ENCODE measurements at places on chromosomes 11 and 22.

DNA sequence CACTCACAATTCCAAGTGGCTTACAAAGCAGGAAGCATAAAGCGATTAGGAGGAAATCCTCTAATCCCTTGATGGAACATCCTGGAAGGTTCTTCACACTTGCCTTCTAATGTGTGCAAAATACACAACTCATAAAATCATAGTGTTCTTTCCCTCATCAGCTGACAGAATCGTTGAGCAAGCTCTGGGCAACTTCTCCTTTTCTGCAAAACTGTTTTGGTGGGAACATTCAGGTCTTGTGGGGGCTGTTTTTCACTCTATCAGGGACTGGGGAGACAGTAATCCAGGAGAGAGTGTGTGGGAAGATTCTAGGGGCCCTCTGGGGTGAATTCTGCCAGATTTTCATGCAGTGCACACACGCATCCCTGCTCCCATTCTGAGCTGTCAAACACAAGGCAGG, 53.2 kb downstream of the IRAG1 start:
- DNase-seq: no peak

DNA sequence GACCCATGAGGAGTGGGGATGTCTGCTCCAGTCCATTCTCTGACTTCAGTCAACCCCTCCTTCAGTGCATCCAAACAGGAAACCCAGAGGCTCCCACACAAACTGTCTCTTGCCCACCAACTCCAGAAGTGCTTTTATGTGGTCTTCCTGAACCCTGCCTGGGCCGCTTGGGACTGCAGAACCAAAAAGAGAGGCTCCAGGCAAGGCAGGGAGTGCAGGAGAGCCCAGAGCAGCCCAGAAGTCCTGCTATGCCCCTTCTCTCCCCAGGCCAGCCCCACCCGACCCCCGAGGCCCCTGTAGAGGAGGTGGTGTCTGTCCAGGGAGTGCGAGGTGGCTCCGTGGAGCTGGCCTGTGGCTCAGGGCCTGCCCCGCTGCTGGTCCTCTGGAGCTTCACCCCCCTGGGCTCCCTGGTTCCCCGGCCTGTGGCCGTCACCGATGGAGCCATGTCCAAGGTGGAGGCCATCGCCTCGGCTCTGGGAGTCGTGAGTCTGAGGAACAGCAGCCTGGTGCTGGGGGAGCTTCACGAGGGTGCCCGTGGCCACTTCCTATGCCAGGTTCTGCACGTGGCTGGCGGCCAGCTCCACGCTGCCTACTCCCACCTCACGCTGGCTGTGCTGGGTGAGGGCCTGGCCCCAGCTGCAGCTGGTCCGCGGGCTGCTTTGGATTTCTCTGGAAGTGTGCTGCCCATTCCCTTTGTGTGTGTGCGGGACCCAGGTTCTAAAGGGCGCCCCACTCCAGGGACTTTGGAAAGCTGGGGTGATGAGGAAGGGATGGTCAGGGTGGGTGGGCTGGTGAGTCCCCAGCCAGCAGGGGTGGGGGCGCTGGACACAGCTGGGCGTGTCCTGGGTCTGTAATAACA, 1.8 kb downstream of the VSIG10L2 start:
- no peak for DNase-seq

DNA sequence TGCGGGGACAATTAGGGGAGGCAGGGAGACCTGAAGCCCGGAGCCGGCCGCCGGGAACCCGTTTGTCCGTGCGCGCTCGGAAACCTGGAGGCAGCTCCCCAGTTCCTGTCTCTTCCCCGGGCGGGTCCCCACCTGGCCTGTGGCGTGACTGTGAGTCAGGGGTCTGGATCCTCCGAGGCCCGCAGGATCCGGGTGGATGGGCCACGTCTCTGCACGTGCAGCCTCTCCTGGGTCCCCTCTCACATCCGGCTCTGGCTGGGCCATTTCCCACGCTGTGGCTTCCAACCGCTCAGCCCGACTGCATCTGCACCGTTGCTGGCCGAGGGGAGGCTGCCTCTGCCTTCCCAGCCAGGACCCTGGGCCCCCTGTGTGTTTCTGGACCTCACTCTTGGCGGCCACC, 14.8 kb upstream of the H19 start:
- no peak for DNase-seq

DNA sequence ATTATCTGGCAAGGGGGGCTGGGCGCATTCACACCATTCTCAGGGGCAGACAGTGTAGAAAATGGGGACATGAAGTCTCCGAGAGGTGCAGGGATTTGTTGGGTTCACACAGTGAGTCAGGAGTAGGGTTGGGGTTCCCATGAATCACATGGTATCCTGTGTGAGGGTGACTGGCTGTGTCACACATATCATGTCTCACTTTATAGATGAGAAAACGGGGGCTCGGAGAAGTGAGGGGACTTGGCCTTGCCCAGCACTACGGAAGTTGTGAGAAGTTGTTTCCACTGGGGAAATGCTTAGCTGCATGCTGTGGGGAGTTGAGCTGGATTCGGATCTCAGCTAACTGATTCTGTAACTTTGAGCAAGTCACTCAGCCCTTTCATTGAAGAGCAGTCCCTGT, 4.2 kb downstream of the GAL3ST3 start:
- DNase-seq: peak; percentile 22

- no peak for DNase-seq
These were observed 55.9 kb downstream of the SEZ6L start for GRCh38 chr22:26225207-26225606.

- no peak for DNase-seq
These were observed 199.9 kb downstream of the IGLL1 start for GRCh38 chr22:23380230-23380573.

DNA sequence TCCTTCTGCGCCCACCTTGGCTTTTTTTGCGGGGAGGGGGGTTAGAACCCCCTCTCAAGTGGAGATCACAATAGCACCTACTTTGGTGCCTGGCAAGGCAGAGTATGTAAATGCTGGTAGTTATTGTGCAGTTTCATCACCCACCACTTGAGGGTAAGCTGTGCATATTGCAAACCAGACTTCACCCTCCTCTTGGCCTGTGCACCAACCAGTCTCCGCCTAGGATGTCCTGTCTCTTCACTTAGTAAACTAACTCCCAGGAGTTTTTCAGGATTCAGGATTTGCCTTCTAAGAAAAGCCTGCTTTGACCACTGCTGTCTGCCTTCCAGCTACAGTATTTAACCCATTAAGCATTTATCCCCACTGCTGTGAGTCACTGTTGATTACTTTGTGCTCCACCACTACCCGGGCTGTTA, 2.0 kb upstream of the UBXN1 start:
- no peak for DNase-seq

GRCh38 chr11:32030875-32031503, 59.9 kb upstream of the RCN1 start:
- no peak for DNase-seq

- no peak for DNase-seq
These were observed 21.5 kb upstream of the CHKA start for GRCh38 chr11:68142441-68143309.

GRCh38 chr11:64266339-64266738, 15.0 kb downstream of the PLCB3 start:
- DNase-seq: no peak

DNA sequence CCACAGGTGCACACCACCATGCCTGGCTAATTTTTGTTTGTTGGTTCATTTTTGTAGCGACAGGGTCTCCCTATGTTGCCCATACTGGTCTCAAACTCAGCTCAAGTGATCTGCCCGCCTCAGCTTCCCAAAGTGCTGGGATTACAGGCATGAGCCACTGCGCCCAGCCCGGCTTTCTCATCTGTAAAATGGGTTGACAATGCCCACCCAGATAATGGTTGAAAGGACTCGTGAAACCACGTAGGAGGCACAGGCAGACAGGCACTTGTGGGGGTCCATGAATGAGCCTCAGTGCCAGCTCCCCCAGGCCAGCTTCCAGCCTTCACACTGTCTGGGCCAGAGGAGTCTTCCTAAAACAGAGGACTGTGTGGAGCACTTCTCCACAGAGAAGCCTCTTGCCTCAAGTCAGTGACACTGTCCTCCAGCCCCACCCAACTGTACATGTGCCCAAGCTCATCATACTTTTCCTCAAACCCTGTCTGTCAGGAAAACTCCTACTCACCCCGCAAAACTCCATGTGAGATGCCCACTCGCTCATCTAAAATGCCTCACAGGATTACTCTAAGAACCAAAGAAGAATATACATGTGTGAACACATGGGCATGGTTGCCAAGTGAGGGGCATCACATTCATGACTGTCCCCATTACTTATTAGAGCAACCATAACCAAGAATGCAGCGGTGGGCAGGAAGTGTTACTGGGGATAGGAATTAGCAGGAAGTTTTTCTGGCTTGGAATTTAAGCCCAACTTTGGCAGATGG, 32.1 kb upstream of the WNT7B start:
- no peak for DNase-seq

DNA sequence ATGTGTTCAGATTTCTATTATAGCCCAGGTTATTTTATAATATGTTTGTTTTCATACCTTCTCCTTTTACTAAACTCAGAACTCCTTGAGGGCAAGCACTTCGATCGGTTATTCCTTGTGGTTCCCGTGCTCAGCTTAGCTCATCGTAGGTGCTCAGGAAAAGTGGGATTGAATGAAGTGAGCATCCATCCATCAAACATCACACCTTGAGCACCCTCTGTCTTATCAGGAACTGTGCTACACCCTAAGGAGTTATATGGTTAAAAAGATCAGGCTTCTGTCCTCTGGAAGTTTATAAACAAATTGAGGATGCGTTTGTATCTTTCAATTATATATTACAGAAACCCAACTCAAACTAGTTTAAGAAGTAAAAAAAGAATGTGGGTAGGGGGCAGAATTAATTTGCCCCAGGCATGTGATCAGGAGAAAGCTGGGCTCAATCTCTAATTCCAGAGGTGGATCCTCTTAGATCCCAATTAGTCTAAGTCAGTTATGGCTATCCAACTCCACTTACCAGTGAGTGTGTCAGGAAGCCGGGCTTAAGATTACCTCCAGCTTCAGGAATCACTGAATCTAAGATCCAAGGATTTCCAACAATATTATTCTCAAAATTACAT, 59.9 kb upstream of the RRAS2 start:
- no peak for DNase-seq

GRCh38 chr11:110490886-110491285, 61.1 kb downstream of the FDX1 start:
- no peak for DNase-seq

- no peak for DNase-seq
These were observed 378.3 kb downstream of the BRD1 start for GRCh38 chr22:49449377-49449776.

- no peak for DNase-seq
These were observed 62.1 kb downstream of the SLC25A17 start for GRCh38 chr22:40757071-40757470.

DNA sequence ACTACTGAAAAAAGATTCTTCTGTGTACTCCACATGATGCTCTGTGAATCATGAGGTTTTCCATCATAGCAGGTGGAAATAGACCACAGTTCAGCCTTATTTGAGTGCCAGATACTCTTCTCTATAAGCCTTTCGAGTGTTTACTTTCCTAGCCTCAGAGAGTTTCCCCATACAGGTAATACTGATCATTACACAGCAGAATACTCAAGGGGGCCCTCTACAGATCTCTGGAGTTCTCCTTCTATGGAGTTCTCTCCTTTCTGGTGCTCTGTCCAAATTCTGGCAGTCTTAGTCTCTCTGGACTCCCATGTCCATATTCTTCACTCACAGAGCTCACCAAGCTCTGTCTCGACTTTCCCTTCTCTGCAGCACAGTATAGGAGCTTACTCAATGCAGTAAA, 175.7 kb upstream of the CARD18 start:
- no peak for DNase-seq

GRCh38 chr22:25360891-25361645, 141.6 kb downstream of the CRYBB2 start:
- DNase-seq: no peak

- no peak for DNase-seq
These were observed 22.1 kb upstream of the IGLL5 start for GRCh38 chr22:22865311-22866072.

- DNase-seq: no peak
These were observed 410 bp downstream of the GLB1L3 start for GRCh38 chr11:134276396-134277182.

DNA sequence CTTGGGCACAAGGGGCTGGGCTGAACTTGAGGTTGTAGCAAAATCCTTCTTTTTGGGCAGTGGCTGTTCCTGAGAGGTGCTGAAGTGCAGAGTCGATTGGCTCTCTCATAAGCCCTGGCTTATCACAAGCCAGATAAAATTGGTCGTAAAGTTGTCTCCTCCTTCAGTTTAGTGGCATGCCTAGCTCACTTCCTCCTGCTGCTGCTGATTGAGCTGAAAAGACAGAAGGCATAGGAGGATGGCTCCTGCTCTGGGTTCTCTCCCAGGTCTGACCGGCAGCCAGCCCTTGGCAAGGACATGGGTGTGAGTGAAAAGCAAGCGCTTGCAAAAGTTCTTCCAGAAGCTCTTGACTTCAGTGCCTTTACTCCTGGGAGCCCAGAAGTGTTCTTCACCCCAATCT, 83.9 kb downstream of the LDLRAD3 start:
- no peak for DNase-seq

DNA sequence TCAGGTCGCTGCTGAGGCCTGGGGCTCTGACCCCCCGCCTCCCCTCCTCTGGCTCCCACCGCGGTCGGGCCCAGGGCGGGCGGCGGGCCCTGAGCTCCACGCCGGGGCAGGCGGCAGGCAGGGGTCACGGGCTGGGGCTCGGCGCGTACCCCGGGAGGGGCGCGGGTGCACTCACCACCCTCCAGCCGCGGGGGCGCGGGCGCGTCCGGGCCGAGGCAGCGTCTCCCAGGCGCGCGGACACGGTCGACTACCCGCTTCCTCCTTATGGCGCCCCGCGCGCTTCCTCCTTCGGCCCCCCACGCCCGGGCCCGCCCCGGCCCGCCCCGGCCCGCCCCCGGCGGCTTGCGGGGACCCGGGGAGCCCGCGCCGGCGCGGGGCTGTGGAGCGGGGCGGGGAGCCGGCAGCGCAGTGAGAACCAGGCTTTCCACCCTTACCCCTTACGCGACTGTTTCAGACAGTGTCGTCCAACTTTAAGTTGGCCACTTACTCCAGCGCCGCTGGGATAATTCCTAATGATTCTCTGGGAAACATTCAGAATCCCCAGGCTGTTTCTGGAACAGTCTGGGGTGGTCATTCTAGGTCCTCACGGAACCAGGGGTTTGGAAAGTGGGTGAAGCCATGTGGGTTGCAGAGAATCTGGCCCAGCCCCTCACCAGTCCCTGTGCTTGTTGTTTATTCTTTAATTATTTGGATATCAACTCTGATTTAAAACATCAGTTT, at the start of gene BID:
Gene BID (minus strand): TSS at position 264 of the 720 bp plus-strand sequence. CDS start 24,353 bp downstream, outside the sequence.
- peak; percentile 23 for DNase-seq

- no peak for DNase-seq
These were observed 50.0 kb downstream of the TMEM123 start for GRCh38 chr11:102402548-102402947.

- no peak for DNase-seq
These were observed 15.2 kb upstream of the FCHSD2 start for GRCh38 chr11:73157101-73158010.

GRCh38 chr22:47406180-47406834, 643.9 kb downstream of the TBC1D22A start:
- DNase-seq: no peak

DNA sequence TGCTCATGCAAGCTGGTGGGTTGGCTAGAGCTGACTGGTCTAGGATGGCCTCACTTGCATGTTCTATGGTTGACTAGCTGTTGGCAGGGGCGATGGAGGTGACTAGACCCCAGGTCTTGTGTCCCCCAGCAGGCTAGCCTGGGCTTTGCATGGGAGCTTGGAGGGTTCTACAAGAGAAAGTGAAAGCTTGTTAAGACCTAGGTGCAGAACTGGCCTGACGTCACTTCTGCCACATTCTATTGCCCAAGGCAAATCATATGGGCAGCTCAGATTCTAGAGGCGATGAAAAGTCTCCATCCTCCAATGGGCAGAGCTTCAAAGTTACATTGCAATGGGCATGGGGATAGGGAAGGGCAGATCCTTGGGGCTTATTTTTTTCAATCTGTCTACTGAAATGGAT, 170.9 kb downstream of the MIAT start:
- DNase-seq: no peak
